Activated CD8-positive, alpha-beta memory T cell treated with anti-CD3 and anti-CD28 coated beads, Interleukin-2, amount 10 ng/mL, durations not matched to agents 7 days and 5 days (primary cell): ENCODE measurements at places on chromosomes 5 and 9. TPM values are rescaled to one million over a fixed set of nuclear protein-coding genes. Genes with fewer than 3 reads are reported as not detected.

Gene MEGF10
- not detected for total RNA-seq

Gene LIX1
- not detected for total RNA-seq

Gene SPINK6
- total RNA-seq: not detected

Gene CDH12
- total RNA-seq: not detected

Gene SV2C
- total RNA-seq: 0.20 TPM

GRCh38 chr9:131728961-131729360, 10.9 kb downstream of the RAPGEF1 start:
- peak; percentile 59 for DNase-seq

- DNase-seq: no peak
Measured at GRCh38 chr9:115373710-115374045, 255.7 kb upstream of the TNC start.

- DNase-seq: peak; percentile 41
Measured at GRCh38 chr5:76790632-76791290, 28.1 kb upstream of the F2RL1 start.

GRCh38 chr5:125059255-125060002, 313.0 kb upstream of the ZNF608 start:
- no peak for DNase-seq

- DNase-seq: no peak
Measured at GRCh38 chr9:87167582-87167981, 220.3 kb upstream of the GAS1 start.
